Stimulated activated CD4-positive, alpha-beta T cell treated with anti-CD3 and anti-CD28 coated beads, TNF-alpha, amount 100 ng/mL, for 24 hours (primary cell): ENCODE measurements at places on chromosomes 2 and 18.

DNA sequence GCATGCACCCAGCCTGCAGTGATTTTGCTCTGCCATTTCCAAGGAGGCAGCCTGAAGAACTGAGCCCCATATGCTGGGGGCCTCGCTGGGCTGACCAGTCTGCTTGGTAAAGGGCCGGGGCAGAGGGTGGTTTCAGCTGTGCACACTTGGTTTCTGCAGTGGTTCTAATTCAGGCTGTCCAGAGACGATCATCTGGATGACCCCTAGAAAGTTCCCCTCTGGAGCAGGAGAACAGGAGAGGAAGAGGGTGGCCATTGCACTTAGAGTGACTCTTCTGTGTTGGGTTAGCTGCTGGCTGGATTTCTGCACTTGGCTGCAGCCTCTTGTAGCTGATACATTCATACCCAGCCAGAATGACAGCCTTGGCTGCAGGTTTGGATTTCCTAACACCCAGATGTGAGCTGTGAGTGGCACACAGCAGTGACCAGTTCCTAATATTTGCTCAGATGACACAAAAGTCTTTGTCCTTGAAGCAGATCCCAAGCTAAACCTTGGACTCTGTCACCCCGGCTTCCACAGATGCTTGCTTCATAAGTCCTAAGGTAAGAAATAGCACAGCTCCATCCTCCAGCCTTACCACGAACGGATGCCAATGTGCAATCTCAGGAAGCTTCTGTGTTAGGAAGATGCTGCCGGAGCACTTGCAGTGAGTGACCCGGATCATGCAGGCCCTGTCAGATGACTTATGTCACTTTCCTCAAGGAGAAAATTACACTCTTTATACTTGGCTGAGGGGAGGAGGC, 105.6 kb downstream of the HNRNPLL start:
- DNase-seq, result no peak

GRCh38 chr2:26692897-26693849, 651 bp downstream of the KCNK3 start:
- peak; percentile 4 for DNase-seq

DNA sequence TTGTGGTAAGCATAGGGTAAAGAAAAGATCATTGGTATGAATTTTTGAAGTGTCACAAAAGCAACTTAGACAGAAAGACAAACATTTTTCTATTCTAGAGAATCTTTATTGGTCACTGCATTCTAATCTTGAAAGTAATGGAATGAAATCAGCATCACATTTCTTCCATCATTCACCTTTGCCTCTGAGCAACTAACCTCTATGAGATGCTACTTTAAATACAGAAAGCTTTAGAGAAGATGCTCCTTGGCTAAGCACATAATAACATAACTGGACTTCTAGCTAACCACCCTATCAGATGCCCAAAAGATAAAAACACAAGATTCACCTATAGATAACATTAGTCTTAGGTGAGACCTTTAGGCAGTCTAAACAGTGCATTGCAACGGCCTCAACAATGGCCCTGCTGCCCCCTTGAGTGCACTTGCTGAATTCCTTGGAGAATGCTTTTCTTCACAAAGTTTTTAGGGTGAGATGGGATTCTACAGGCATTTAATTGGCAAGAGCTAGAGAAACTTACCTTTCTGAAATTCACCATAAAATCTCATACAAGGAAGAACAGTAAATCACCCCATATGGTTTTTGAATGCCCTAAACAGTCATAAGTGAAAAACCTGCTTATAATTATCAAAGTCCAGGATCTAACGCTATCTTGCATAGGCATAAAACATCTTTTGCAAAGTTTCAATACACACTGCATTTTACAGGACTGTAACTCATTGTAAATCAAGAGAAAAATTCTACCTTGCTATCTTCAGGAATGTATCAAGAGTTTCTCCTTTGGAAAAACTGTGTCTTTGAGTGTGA, 791.3 kb upstream of the CHAC2 start:
- DNase-seq, result no peak

DNA sequence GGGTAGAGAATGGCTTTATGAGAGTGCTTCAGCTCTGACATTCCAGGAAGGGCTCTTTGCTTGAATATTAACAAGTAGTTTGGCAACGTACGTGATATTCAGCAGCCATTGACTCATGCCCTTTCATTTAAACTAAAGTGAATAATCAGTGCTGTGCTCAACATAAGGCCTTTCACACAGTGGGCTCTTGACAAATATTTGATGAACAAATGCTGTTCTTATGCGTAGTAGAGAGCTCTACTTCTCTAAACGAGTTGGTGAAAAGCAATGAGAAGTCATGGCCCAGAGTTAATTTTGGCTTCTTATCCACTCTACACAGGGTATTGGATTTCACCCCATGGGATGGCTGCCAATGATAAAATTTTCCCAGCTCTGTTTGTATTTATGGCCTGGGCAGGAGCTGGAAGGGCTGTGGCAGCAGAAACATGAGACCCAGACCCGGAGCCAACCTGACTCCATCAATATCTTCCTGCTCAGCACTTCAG, 338.9 kb downstream of the CCDC85A start:
- no peak for DNase-seq

DNA sequence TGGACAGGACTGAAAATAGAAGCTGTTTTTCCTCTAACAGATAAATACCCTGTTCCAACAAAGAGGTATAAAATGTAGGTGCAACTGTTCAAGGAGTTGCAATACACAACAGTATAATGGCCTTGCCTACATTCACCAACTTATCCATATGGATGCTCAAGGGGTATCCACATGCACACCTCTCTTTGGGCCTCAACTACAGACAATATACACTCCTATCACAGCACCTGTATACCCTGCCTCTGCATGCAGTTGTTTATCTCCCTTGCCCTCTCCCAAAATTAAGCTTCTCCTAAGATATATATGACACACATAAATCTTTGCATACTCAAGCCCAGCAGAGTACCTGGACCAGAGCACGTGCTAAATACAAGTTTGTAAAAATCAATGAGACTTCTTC, 37.3 kb downstream of the DARS1 start:
- no peak for DNase-seq
